ENCODE measurements at places on chromosomes 13 and 19.

DNA sequence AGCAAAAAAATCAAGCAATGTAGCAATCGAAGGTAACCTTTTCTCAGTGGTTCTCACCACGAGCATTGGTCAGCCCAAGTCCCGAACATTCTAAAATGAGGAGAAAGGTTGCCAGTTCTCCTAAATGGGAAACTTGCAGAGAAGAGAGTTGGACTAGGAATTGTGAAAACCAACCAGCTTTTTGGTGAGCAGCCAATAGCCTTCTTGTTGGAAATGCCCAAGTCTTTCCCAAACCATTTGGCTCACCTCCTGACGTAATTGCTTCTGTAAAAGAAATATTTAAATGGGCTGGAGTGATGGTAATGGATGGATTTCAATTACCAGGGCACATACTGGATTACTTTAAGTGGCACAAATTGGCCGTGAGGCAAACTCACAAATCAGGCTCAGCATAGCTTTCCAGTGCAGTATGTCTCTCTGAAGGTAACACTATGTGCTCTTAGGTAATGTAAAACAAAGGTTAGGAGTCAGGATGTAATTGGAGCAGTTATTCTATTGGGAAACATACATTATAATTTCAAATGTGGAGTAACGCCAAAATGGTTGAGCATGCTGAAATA, 423.2 kb downstream of the KLF5 start:
- no peak for DNase-seq

DNA sequence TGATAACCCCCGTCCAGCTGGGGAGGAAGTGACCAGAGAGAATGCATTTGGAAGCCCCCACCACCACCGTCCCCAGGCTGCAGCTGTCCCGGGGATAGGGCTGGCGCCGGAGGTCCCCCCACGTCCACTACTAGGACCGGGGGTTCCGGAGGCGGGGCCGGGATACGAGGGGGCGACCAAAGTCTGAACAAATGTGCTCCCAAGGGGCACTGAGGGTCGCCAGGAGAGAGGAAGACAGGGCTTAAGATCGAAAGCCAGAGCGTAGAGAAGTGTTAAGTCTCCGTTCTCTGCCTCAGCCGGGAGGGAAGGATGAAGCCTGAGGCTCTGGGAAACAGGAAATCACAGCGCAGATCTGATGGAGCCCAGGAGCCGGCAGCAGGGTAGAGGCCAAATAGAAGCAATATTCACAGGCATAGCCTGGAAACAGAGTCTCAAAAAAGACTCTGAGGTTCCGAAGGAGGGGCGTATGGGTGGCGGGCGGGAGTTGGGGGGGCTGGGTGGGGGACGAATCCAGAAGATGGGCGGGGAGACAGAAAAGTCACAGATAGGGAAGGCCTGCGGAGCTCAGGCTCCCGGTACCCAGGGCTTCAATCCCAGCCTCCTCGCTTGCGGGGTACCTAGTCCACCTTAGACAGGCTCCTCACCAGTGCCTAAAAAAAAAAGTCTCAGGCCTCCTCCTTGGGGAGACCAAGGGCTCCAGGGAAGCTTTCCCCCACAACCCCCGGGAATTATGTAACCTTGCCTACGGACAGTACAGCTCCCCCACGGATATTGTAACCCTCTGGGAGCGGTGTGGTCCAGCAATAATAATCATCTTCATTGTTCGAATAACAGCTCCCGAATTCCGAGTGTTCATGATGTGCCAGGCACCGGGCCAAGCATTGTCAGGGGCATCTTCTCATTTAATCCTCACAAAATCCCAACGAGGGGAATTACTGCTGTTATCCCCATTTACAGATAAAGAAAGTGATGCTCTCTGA, 1.1 kb upstream of the ERF start:
- peak; percentile 40 for DNase-seq

- peak; percentile 13 for DNase-seq
Measured at GRCh38 chr13:112998521-112999280, 29.7 kb downstream of the MCF2L start.

DNA sequence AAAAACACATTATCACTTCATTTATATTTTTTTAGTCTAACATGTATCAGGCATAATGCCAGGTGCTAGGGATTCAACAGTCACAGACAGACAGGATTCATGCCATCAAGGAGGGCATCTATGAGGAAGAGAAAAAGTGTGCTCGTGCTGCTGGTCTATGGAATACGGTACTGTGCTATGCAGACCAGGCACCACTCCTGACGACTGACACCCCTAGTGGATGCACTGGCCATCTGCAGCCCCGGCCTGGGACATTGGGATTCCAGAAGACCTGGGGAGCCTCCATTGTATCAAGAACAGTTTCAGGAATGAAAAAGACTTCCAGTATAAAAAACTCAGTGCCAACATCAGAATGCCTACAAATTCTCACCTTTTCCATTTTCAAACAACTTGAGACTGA, 94.0 kb downstream of the KLF12 start:
- no peak for DNase-seq

GRCh38 chr13:48319531-48320398, 16.2 kb downstream of the RB1 start:
- no peak for DNase-seq

DNA sequence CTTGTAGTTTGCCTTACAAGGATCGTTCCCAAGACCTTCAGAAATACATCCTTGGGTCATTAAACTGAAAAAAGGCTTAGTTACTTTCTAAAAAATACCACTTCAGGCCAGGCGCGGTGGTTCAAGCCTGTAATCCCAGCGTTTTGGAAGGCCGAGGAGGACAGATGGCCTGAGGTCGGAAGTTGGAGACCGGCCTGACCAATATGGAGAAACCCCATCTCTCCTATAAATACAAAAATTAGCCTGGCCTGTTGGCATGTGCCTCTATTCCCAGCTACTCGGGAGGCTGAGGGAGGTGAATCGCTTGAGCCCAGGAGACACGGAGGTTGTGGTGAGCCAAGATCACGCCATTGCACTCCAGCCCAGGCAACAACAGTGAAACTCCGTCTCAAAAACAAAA, 2.2 kb upstream of the ZNF28 start:
- DNase-seq = no peak

- no peak for DNase-seq
Measured at GRCh38 chr13:40109351-40109844, 453.9 kb downstream of the COG6 start.

DNA sequence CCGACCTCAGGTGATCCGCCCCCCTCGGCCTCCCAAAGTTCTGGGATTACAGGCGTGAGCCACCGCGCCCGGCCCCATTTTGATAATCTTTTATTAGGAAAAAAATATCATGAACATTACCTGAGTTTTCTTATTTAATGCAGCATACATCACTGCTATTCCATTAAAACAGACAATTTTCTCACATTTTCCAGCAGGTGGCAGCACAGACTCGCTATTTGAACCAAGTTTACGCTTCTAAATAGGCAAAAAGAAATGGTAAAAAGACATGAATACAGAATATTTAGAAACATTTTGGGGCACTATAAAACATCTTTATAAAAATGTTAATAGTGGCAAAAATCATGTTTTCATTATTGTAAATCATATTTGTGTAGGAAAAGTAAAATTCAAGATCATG, 903.1 kb downstream of the SLITRK6 start:
- peak; percentile 60 for DNase-seq

- no peak for DNase-seq
Measured at GRCh38 chr19:15838351-15838750, 22.9 kb upstream of the OR10H1 start.

DNA sequence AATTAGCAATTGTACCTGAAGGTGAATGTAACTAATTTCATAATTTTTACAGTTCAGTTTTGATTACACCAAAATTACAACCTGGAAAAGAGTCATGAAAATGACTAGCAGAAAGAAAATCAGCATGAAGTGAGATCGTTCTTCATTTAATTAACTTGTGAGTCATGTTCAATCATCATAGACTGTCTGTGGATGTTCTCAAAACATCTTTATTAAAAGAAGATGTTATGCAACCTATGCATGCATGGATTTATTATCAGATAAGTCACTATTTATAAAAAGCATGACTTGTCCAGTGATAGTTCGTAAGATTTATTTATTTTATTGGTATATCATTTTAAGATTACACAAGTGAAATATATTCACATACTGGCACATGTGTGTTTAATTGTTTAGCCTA, 245.9 kb downstream of the ITGBL1 start:
- DNase-seq = no peak

GRCh38 chr13:21661097-21661909, 9.6 kb upstream of the FGF9 start:
- DNase-seq = no peak

DNA sequence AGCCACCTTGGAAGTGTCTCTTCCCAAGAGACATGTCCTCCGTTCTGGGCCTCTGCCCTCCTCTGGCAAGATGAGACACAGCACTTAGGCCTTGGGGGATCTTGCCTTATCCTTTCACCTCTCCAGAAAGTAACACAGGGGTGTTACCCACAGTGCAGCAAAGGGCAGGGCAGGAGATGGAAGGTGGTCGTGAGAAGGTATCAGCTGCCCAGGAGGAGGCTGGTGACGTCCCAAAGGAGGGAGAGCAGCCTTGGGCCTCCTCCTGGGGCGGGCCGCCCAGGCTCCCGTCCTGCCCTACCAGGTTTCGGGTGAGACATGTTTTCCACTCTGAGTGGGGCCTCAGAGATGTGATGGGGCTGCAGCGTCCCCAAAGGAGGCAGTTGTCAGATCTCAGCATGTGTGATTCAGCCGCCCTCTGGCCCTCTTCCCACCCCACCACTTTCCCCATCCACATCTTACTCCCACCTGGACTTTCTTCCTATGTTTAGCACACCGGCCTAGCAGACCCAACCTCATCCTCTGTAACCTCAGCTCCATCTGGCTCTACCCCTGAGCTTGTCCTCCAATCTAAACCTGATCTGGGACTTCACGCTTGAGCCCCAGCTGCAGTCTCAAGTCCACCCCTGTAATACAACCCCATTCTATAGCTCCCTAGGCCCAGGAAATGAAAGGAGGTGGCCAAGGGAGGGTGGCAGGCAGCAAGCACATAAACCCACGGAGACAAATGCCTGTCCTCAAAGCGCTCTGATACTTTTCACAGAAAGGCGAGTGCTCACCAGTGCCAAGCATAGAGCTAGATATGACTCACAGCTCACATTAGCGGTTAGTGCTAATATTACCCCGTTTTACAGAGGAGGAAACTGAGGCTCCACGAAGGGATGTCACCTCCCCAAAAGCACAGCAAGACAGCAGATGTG, 9.3 kb downstream of the POU2F2 start:
- no peak for DNase-seq

GRCh38 chr13:110229905-110230563, 76.9 kb downstream of the COL4A1 start:
- DNase-seq = no peak
